PC-3 (cell line): ENCODE measurements at places on chromosomes 7 and 10. TPM values are rescaled to one million over a fixed set of nuclear protein-coding genes. Genes with fewer than 3 reads are reported as not detected.

DNA sequence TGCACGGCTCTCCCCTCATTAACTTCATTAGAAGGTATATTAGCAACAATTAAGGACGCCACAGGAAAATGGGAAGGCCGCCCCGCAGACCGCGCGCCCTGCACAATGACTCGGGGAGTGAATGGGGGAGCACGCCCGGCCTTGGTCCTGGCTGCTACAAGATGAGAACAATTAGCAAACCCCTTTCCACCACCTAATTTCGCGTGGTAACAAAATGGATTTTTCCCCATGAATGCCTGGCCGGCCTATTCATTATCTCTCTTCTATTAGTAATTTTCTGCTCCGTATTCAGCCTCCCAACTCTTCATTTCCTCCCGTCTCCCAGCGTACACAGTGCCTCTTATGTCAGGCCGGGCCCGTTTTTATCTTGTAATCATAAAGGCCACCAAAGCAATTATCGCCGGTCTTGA, 346.9 kb downstream of the DNAJB6 start:
- no peak for DNase-seq

GRCh38 chr7:36583318-36583717, 141.0 kb downstream of the AOAH start:
- peak; percentile 29 for DNase-seq

The H2BK1 gene
- total RNA-seq = not detected in 2 replicates

GRCh38 chr10:72315054-72315453, 39.7 kb downstream of the DNAJB12 start:
- no peak for DNase-seq

The GPR15LG gene
- not detected in 2 replicates for total RNA-seq

GRCh38 chr10:20065814-20066213, 249.6 kb downstream of the PLXDC2 start:
- DNase-seq = no peak

The CNNM1 gene
- 3.3 and 4.3 TPM in 2 replicates for total RNA-seq

The ADAM8 gene
- 113 and 147 TPM in 2 replicates for total RNA-seq

The CREB5 gene
- total RNA-seq = 5.2 and 6.0 TPM in 2 replicates

DNA sequence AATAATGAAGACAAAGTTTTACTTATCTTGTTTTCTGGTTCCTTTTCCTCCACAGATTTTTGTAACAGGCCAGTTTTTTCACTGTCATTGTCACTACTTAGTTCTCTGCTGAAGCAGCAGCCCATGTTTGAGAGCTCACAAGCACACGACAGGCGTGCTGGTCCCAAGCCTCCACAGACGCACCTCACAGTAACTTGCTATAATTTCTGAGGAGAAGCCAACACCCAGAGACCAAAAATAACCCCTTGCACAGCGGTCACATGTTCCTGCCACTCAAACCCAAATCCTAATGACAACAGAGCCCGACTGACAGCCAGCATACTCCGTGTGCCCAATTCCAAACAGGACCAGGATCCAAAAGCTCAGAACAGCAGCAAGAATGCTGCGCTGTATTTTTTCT, 58.5 kb downstream of the LARP4B start:
- no peak for DNase-seq
